Natural killer cell treated with Interleukin-12 subunit alpha and Interleukin-12 subunit beta and Interleukin-15 and Interleukin-18, amount 100 ng/mL, for 72 hours (primary cell): ENCODE measurements at places on chromosomes 3 and 15. TPM values are rescaled to one million over a fixed set of nuclear protein-coding genes. Genes with fewer than 3 reads are reported as not detected.
A peak's percentile ranks its signal among the peaks of the same experiment; 100 is the strongest.

Gene RPL15
- total RNA-seq: 1,150 TPM

Gene ZPLD1
- not detected for total RNA-seq

Gene CCDC191
- 3.0 TPM for total RNA-seq

Gene ZNF501
- 0.61 TPM for total RNA-seq

Gene VWA5B2
- total RNA-seq: not detected

Gene TRPM1
- not detected for total RNA-seq

Gene IGSF10
- total RNA-seq: not detected

Gene CIAO2A
- total RNA-seq: 65.4 TPM

Gene ROBO2
- not detected for total RNA-seq

Gene SLC28A2
- total RNA-seq: not detected

Gene DCLK3
- not detected for total RNA-seq

- no peak for DNase-seq
These were observed 419.9 kb upstream of the RARB start for GRCh38 chr3:25007974-25008658.

DNA sequence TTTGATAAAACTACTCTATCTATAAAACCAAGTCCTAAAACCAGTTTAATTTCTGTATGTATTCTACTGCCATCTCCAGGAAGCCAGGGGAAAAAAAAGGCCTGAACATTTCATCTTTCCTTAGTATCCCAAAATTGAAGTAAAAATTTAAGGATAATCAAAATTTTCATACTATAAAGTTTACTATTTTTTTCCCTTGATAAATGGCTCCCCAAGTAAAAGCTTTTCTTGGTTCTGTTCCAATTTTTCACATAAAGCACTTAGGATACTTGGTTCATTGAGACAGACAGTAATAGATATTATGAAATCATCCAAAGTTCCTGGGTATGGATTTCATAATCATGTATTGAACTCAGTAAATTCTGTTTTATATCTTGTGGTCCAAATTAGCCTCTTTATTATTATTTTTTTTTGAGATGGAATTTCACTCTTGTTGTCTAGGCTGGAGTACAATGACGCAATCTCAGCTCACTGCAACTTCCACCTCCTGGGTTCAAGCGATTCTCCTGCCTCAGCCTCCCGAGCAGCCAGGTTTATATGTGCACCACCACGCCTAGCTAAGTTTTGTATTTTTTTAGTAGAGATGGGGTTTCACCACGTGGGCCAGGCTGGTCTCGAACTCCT lies 34.5 kb downstream of the ICE2 start:
- no peak for DNase-seq

GRCh38 chr15:77865701-77866100 lies 211.8 kb downstream of the TBC1D2B start:
- no peak for DNase-seq

DNA sequence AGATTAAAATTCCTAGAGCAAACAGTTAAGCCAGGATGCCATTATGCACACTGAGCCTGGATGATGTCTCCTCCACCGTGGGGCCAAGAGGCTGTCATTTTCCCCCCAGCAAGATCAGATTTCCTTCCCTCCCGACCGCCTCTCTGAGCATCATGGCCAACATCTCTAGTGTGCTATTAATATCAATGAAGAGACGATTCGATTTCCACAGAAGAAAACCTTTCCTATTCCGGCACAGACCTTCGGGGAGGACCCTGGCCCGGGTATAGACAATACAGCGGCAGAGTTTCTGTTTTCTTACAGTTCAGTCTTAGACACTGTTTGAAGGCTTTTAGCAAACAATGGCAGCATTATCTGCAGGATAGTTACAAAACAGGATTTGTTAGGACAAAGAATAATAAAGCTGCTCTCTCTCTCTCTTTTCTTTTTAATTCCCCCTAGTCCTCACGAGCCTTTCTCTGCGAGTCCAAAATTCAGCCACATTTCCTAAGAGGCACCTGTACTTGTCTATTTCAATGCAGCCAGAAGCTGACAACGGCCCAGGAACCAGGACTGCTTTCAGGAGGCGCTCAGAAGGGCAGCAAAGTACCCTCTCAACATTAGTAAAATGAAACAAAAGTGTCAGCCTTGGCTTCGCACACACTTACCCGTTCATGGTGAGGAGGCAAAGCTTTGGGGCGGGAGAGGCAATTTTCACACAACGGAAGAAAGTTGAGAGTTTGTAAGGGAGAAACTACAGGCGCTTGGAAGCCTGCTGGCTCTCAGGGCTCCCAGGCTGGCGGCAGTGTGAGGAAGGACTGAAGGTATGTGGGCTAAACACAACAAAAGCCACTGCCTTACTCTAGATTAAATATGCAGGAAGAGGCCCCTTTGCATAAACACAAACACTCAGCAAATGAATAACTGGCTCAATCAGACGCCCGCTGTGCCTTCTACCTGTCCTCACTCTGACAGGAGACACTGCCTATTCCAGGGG lies 278.0 kb downstream of the FOXP1 start:
- DNase-seq: no peak

- no peak for DNase-seq
These were observed 34.8 kb upstream of the FAM174B start for GRCh38 chr15:92690395-92690794.

DNA sequence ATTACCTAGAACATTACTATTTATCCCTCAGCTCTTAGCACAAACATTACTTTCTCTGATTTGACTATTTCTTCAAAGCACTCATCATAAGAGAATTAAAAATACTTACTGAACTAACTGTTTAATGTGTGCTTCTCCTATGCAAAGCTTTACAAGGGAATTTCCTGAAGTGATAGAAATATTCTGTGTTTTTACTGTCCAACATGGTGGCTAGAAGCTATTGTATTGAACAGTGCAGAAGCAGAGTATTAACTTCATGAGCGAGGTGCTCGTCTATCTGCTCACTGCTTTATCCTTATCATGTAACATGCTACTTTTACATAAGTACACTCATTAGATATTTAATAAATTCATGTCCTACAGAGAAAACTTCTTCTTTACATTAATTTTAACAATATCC lies 239.1 kb downstream of the ISL2 start:
- DNase-seq: no peak

DNA sequence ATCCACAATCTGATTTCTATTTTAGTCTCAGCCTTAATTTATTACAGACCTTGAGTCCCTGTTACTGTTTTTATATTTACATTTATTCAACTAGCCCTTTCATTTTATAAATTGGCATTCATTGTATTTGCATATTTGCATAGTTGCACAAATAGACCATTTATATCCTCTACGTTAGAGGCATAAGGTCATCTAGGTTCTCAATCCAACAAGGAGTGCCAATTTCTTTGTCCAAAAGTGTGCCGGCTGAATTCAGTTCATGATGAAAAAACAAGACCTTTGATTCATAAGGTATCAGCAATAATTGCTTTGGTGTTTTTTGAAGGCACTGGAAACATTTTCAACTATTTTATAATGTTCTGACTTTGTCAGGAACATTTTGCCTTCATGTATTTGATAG lies 33.9 kb upstream of the NANOGP8 start:
- no peak for DNase-seq

DNA sequence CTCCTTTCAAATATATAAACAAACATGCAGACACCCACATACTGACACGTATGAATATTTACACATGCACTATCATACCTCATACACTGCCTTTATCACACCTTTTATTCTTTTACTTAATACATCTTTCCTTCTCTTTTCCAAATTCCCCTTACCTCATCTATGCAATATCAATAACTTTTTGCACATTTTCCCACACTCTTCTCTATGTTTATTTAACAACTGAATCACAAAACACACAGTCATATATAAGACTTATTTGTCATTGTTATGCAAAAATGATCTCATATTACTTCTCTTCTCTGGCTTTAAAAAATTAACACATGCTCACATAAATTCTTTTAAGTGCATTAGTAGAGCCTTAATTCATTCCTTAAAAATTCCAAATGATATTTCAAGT lies 461.4 kb downstream of the DIPK2A start:
- DNase-seq: no peak

DNA sequence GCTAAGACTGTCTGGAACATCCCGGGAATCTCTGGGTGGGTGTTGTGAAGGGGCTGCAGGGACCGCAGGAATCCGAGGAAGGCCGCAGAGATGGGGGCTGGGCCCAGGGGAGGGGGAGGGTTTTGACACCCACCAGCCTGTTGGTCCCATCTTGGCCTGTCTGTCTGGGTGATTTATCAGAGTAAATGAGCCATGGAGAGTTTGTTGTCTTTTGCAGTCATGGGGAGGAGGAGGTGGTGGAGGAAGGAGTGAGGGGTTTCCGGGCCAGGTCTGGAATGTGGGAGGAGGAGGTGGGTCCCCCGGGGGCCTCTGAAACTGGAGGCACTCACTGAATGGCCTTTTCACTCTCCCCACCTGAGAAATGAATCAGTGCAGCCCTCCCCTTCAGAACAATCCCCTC lies 11.5 kb downstream of the SEMA3F start:
- no peak for DNase-seq

- DNase-seq: no peak
These were observed 88.6 kb upstream of the GSK3B start for GRCh38 chr3:120182613-120183511.

DNA sequence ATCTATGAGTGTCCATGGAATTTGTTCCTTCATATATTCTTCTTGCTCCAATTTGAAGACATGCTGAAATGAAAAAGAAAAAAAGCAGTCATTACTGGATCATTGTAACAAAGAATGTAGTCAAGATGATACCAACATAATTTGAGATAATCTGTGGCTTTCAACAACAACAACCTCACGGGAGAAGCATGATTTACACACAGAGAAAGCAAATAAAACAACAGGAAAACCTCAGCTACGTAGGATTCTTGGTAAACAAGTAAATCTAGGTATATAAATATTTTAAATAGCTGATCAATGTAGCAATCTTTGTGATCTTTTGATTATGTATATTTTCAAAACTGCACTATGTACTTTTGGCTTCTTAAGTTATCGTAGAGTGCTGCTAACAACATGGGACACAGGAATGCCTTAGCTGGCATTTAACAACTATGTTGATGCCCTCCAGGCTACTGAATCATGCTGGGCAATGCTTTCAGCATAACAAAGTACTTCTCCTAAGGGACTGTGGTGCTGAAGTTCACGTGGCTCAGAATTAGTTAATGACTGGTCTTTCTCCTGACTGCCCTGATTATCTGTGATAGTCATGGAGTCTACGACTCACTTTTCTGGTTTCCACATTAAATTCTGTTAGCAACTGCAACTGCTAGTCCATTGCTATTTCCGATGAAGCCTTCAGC lies 96.5 kb upstream of the MYO5C start:
- no peak for DNase-seq

GRCh38 chr3:157082305-157082982 lies 77.5 kb downstream of the CCNL1 start:
- peak; percentile 26 for DNase-seq

- DNase-seq: no peak
These were observed 116.6 kb upstream of the IQSEC1 start for GRCh38 chr3:13189639-13190377.

- DNase-seq: peak; percentile 31
These were observed 91.8 kb upstream of the ALDH1A3 start for GRCh38 chr15:100787567-100788417.

GRCh38 chr15:99733268-99734039 lies at the start of gene LYSMD4:
Gene LYSMD4 (minus strand): TSS chr15:99733437. CDS start chr15:99731999, 1,438 bp downstream.
- peak; percentile 98 for DNase-seq

- DNase-seq: no peak
These were observed 1.1 kb downstream of the TMEM158 start for GRCh38 chr3:45224824-45225464.

GRCh38 chr3:197064771-197065170 lies 35.2 kb upstream of the MELTF start:
- no peak for DNase-seq

- no peak for DNase-seq
These were observed 10.5 kb downstream of the TTC23 start for GRCh38 chr15:99238849-99239248.

GRCh38 chr15:100348578-100348977 lies 6.8 kb upstream of the ADAMTS17 start:
- no peak for DNase-seq

GRCh38 chr3:4934050-4934449 lies 45.2 kb upstream of the BHLHE40 start:
- DNase-seq: no peak
